Left forelimb (tissue), 1 donor: ENCODE measurements at places on chromosomes 5 and 9.

GRCh38 chr5:77218263-77218662, 7.8 kb downstream of the PDE8B start:
- no peak for DNase-seq

DNA sequence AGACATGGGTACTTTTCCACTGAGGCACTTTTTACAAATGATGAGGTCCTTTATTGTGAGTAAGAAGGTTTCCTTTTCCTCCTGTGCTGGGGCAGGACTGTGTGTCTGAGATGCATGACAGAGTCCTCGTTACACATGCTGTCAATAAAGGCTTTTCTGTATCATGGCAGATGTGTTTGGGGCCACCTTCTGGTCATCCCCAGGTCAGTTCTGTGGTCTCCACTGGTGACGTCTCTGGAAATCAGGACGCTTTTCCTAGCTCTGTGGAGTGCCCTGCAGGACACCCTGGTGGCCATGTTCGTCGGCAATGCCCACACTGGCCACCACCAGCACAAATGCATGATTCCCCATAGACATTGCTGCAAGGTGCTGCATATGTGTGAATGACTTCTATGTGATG, 2.8 kb downstream of the CMBL start:
- DNase-seq = no peak

GRCh38 chr5:164326219-164326618, 820.8 kb downstream of the MAT2B start:
- DNase-seq = no peak

- DNase-seq = no peak
Observed at GRCh38 chr5:24602188-24602587, 42.6 kb downstream of the CDH10 start.

DNA sequence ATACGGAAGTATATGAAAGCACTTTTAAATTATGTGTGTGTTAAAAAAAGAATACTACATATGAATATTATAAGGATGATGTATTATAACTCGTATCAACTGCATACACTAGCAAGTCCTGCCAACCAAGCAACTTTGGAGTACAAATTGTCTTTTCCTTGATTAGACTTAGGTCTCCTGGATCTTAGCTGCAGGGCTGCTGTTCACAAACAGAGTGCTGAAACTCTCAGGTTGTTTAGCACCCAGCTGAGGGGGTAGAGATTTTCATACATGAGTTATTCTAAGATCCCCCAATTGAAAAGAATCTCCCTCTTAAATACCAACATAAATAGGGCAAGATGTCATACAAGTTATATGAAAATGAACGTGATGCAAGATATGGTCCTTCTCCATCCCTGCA, 149.8 kb upstream of the TNC start:
- DNase-seq = no peak

DNA sequence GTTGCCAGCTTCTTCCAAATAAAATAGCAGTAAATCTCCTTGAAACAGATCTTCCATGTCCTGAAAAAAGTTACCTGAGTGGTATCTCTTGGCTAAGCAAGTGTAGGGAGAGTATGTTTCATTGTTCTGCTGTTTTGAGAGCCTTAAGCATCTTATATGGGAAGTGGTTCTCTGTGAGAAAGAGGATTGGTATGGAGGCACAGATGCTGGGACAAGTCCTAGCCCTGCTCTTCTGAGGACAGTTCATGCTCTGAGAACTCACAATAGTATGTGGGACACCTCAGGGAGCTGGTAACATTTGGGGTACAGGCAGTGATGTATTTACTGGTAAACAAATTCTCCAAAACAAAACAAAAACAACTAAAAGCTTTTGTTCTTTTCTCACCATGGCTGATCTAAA, 2.0 kb downstream of the PPP3R2 start:
- no peak for DNase-seq

- DNase-seq = no peak
Observed at GRCh38 chr5:168314735-168315411, 23.4 kb downstream of the WWC1 start.

- DNase-seq = no peak
Observed at GRCh38 chr9:1878811-1879210, 136.3 kb upstream of the SMARCA2 start.

- DNase-seq = no peak
Observed at GRCh38 chr9:2267181-2267745, 252.1 kb downstream of the SMARCA2 start.

DNA sequence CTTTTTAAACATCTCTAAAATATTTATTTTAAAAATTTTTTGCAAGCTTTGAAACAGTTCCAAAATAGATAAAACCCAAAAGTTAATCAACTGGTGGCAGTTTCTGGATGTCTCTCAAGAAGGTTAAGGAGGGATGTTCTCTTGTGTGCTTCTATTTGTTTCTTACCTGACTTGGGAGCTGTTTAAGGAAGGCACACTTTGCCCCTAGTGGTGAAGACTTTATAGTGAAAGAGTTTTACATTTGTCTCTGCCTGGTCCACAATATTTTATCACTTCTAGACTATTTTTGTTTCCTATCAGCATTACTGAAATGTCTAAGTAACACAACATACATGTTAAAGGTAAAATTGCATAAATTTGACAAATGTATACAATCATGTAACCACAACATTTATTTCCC, 552.8 kb downstream of the SEMA5A start:
- no peak for DNase-seq

DNA sequence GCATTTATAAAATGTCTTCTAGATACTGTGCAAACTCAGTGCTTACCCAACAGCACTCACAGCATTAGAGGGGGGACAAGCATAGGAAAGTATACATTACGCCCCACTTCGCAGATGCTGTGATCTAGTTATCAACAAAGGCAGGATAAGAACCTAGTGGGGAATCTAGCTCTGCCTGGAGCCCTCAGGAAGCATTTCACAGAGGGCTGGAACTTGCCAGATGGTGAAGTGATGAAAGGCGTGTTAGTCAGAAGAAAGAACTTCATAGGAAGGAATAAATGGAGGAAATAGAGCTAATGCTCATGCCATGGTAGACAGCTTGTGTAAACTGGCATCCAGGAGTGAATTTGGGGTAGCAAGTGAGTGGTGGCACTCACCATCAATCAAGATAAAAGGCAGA, 25.8 kb downstream of the DIRAS2 start:
- DNase-seq = no peak

GRCh38 chr5:9125852-9126251, 420.0 kb downstream of the SEMA5A start:
- DNase-seq = no peak
